GM04504 (cell line): ENCODE measurements at places on chromosomes 7 and 10.

DNA sequence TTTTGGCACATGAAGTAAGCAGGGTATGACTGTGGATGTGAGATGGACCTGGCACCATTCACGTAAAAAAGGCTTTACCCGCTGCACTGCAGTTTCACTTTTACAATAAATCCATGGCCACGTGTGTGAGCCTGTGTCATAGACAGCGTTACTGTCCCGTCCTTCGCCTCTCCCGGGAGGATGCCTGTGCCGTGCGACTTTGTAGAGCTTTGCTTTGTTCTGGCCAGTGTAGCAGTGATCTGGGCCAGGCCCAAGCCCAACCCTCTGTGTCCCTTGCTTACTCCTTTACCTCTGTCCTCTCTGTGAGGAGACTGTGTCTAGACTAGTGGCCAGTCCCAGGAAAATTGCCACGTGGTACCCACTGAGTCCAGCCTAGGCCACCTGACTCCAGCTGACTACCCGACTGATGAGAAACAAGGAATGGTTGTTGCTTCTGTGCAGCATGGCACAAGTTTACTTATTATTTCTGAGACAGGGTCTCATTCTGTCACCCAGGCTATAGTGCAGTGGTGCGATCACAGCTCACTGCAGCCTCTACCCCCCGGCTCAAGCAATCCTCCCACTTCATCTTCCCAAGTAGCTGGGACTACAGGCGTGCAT, 48.1 kb downstream of the JAKMIP3 start:
- DNase-seq: no peak

- DNase-seq: no peak
Measured at GRCh38 chr7:128030654-128031611, at the start of gene LRRC4. LRRC4 (minus strand) TSS chr7:128031437; CDS start chr7:128030640, 797 bp downstream.

- no peak for DNase-seq
Measured at GRCh38 chr7:129356176-129356575, 78.1 kb upstream of the STRIP2 start.

DNA sequence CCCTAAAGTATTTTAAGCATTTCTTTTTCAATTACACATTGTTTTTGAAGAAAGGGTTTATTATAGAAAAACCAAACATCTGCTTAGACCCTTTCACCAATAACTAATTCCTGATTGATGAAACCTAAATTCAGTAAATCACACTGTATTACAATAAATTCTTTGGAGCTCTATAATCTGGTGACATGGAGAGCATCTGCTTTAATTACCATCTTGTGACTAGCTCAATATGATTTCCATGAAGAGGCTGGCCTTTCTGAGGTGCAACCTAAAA, 9.7 kb downstream of the HYCC1 start:
- no peak for DNase-seq

DNA sequence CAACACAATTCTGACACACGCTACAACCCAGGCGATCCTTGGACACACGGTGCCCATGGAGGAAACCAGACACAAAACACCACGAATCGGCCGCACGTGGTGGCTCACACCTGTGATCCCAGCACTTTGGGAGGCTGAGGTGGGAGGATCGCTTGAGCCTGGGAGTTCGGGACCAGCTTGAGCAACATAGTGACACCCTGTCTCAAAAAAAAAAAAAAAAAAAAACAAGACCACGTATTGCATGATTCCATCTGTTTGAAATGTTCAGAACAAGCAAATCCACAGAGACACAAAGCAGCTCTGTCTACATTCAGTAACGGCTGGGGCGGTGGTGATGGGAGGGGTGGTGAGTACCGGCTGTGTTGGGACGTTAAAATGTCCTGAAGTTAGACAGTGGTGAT, 25.2 kb downstream of the ADAP1 start:
- DNase-seq: no peak

- no peak for DNase-seq
Measured at GRCh38 chr10:109988212-109988596, 19.6 kb upstream of the ADD3 start.

DNA sequence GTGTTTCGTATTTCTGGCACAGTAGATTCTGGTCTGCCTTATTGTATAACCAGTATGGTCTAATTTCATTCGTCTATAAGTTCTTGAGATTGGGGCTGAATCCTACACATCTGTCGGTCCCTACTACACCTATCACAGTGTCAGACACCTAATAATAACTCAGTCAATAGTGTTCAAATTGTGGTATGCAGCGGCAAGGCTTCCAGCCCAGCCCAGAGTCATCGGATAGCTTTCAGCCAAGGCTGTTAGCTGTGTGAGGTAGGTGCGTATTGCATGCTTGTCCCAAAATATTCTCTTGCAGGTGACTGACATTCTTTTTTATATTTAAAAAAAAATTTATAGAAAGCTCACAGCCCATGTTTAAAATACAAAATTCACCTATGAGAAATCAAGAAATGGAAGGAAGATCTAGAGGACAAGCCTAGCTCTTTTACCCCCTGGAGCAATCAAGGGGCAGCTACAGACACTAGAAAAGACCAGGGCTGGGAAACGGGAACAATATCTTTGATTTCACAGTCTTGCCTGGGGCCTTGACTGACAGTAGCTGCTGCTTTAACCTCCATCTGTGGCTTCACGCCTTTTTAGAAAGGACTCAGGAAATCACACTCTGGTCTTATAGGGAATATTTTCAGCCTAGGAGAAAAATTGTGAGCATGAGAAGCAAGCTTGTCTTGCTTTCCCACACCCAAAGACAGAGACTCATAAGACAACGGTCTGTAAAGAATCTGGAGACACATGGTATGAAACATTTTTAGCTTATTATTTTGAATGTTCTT, 9.5 kb upstream of the ASB4 start:
- DNase-seq: no peak

DNA sequence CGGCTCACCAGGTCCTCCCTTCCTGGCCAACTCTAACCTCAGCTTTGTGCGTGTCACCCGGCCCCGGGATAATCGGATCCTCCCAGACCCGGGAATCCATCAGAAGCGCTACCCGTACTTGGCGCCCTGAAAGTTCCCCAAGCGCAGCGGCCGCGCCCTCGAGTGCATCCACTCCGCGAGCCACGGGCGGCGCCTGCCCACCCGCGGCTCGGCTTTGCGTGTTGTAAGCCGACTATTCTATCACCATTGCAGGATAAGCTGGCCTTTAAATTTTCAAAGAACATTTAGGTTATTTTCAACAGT, 35.7 kb upstream of the EBLN1 start:
- DNase-seq: no peak

- DNase-seq: no peak
Measured at GRCh38 chr7:77337456-77337990, 78.6 kb downstream of the GSAP start.

- no peak for DNase-seq
Measured at GRCh38 chr10:88289342-88289741, 293.8 kb downstream of the RNLS start.
